SK-N-SH treated with all-trans-retinoic acid at 6 μM for 48 hours (cell line): ENCODE measurements at places on chromosomes 5 and 9.

DNA sequence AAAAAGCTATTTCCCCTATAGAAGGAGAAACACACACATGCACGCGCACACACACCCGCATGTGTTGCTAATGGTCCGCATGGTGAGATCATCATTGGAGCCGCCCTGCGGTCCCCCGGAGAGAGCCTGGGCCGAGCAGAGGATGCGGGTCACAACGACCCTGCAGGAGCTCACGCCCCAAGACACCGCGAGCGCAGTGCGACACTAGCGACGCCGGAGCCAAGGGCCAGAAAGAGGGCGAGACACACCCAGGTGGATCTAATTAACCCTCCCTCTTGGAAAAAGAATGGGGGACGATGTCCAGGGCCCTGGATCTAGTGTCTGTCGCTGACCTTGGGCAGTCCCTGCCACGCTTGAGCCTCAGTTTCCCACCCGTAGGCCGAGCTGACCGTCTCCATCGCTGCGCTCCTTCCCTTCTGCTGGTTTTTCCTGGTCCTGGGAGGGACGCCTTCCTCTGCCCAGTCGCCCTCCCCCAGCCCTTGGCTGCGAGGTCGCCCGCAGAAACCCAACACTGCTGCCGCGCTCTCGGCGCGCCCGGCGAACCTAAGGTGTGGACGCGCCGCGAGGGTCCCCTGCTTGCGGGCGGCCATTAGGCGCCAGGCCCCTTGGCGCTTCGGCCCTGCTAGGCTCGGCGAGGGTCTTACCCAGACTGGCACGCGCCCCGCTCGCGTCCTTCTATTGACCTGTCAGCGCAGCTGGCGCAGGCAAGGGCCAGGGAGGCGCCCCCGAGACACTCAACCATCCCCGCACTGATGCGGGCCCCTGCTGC is 47.5 kb upstream of the RNF20 start:
- peak; percentile 75 for ATAC-seq

DNA sequence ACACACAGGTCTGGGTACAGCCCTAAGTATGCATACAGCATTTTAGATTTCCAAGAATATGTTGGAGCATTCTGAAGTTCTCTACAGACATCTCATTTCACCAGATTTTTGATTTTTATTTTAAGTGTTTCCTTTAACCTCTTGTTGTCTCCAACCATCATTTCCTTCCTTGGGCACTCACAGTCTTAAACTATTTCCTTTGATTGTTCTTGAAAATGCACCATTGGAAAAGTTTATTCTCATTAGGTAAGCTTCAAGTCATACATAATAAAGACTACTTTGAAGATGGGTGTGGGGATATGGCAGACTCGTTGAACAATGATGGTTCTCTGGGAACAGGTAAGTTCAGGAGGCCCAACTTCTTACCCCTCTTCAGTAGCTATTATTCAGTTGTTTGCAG is 1174.6 kb downstream of the CDH12 start:
- ATAC-seq: no peak

DNA sequence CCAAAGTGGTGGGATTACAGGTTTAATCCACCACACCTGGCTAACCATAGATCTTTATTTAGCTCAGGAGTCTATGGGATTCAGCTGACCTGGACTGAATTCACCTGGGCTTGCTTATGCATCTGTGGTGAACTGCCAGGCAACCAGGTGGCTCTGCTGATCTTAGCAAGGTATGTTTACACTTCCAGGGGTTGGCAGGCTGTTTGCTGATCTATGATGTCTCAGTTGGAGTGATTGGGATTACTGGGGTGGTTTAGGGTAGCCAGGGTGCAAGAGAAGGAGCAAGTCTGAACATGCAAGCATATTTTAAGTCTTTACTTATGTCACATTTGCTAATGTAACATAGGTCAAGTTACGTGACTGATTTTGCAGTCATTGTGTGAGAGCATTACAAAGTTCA is 63.6 kb upstream of the JAK2 start:
- ATAC-seq: no peak

DNA sequence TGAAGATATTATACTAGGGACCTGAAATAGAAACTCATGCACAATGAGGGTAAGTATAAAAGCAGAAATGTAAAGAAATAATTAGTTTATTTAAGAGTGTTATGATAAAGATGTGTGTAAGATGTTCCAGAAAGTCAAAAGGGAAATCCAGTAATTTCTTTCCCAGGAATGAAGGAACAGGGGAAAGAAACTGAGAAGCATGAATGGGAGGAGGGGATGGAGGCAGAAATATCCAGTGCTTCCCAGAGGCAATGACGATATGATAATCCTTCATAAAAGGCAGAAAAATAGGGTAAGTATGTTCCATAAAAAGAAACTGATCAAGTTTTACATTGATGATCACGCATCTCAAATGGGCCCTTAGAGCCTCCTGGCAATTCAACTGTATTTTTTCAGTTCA is 120.7 kb upstream of the LPAR1 start:
- no peak for ATAC-seq

GRCh38 chr9:37660691-37661090 is 9.9 kb downstream of the FRMPD1 start:
- ATAC-seq: no peak

DNA sequence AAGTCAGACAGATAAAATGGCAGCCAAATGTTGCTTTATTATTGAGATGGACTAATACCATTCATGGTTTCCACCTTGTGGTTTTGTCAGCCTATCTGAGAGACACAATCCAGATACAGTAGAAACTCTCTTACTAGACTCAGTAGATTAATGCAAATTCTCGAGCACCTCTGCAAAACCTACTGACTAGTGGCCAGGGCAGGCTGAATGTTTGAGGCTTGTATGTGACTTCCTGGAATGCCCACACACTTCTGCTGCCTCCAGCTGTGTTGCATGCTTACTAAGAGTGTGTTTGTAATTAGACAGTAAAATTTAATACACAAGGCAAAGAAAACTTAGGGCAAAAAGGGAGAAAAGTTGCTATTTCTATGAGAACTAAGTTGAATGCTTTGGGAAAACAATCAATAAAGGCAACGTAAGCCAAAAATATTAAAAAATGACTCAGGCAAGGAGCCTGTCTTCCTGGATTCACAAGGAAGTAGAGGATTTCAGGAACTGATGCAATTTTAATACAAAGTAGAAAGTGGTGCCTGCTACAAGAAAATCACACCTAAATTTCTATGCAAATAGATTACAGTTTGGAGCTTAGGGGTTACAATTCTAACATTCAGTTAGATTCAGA is 30.2 kb upstream of the CCNG1 start:
- ATAC-seq: no peak

- ATAC-seq: peak; percentile 33; the same call in 2 of the 3 replicates
Measured at GRCh38 chr9:72292874-72293607, 72.0 kb downstream of the ZFAND5 start.

GRCh38 chr9:85744480-85744879 is 2.7 kb upstream of the AGTPBP1 start:
- ATAC-seq: no peak

DNA sequence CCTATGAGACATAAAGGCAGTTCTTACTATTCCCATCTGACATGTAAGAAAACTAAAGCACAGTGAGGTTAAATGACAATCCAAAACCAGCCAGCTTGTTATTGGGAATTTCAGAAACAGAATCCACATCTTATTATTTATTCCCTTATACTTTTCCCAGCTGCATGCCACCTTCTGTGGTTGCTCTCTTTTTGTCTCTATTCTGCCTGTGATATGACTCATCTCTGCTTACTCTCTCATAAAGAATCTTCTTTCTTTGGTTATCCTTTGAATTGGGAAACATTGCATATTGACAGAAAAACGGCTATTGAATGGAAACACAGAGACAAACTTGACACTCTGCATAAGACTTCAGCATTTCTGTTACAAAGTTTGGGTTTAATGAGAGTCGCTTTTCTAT is 183.2 kb downstream of the TLR4 start:
- ATAC-seq: no peak

DNA sequence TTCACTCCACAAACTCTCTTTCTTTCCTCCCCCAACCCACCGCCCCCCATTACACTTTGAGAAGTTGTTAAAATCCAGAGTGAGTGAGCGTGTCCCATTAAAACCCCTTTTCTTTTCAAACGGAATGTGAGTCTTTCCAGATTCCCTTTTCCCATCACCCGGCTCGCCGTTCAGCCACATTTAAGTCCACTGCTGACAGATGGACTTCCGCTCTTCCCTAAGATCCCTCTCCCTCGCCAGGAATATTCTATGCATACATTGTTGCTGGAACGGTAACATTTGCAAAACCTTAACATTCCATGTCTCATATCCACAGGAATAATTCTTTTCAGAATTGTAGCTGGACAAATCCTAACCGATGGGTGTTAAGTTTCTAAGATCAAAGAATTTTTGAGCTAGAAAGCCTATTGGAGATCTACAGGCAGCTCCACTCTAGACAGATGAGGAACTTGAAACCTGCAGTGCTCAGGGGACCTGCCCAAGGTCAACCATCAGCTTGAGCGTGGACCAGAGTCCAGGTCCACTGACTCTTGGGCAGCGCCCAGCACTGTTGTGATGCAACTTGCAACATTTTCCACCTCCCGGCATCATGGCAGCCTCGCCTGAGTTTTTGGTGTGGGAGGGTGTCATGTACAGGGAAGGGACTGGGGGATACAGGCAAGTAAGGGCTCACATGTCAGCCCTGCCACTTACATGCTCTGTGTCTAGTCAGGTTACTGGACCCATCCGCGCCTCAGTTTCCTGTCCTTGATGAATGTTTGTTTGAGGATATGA is 500.1 kb downstream of the CCDC171 start:
- no peak for ATAC-seq

GRCh38 chr5:158383486-158383885 is 524.5 kb upstream of the CLINT1 start:
- no peak for ATAC-seq

GRCh38 chr5:131999441-132000240 is 11.8 kb downstream of the ACSL6 start:
- no peak for ATAC-seq

DNA sequence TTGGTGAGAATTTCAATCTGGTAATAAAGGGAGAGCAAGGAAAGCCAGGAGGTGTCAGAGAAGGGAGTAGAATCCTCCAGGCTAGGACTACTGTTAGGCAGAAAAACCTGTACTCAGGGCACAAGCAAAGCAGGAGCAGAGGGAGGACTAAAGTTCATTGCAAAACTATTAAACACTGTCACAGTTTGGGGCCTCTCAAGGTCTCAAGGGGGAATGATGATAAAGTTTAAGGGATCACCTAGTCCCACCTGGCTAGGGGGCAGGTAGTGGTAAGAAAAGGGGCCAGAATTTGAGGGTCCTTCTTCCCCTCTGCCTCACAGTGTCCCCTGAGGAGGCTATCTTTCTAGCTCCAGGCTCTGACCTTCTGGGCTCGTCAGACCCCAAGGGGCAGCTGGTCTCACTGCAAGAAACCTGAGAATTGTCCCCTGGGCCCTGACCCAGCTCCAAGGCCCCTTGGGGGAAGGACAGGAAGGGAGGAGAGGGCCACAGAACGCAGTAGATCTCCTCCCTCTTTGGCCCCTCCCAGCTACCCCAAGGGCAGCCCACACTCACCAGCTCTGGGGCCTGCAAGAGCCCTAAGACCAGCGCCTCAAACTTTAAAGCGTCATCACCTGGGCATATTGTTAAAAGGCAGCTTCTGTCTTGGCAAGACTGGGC is 974 bp downstream of the CCDC69 start:
- peak; percentile 10 for ATAC-seq

GRCh38 chr5:119409235-119409815 is 43.0 kb upstream of the HSD17B4 start:
- ATAC-seq: no peak

- ATAC-seq: no peak
Measured at GRCh38 chr9:93031629-93032430, 26.7 kb upstream of the SUSD3 start.

- no peak for ATAC-seq
Measured at GRCh38 chr5:65041296-65042158, 272.8 kb downstream of the CWC27 start.

GRCh38 chr5:26791021-26791420 is 247.4 kb downstream of the CDH9 start:
- no peak for ATAC-seq

GRCh38 chr5:158544388-158545339 is 555.1 kb downstream of the EBF1 start:
- no peak for ATAC-seq

DNA sequence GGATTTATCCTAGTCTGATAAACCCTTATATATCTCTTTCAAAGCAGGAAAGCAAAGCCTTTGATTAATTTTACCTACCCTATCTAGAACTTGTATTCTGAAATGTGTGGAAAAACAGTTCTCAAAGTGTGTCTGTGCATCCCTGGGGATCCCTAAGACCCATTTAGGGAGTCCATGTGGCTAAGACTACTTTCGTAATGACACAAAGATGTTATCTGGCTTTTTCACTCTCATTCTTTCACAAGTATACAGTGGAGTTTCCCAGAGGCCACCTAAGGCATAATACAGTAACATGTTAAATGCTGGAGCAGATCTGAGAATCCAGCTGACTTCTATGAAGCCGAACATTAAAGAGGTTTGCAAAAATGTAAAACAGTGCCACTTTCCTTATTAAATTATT is 54.3 kb upstream of the TNFSF15 start:
- ATAC-seq: no peak

DNA sequence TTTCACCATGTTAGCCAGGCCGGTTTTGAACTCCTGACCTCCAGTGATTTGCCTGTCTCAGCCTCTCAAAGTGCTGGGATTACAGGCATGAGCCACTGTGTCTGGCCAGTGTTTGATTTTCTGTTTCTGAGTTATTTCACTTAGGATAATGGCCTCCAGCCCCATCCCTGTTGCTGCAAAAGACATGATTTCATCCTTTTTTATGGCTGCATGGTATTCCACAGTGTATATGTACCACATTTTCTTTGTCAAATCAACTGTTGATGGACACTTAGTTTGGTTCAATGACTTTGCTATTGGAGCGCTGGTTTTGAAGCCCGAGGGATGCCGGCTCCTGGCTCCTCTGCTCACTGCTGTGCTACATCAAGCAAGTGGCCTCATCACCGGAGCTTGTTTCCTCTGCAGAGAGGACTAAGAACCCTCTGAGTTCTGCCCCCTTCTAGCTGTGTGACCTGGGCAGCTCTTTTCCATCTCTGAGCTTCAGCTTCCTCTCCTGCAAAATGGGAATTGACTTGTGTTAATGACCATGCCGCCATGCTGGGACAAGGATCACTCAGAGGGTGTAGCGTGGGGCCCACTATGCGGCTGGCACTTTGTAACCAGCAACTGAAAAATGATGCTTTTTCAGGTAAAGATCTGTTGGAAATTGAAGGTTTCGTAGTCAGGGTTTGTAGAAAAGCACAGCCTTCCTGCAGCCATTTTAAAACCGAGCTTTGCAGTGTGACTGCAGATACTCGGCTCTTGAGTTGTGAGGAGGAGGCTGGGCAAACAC is 4.6 kb upstream of the NEURL1B start:
- ATAC-seq: no peak

DNA sequence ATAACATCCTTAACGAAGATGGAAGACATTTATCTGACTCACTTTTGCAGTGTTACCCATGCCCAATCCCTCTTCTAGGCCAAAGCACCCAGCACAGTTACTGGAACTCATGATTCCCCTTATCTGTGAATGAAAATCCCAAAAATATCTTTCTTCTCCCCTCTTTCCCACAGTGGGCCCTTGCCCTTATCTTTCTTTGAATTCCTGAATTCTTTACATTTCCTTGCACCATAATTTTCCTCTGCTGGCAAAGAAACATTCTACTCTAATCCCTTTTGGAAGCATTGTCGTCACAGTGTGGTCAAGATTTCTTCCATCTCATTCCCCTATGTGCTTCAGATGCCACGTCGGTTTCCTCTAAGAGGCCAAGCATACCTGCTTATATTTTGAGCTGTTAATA is 135.9 kb upstream of the LIFR start:
- no peak for ATAC-seq
